ENCODE measurements at places on chromosomes 2 and 18. TPM values are rescaled to one million over a fixed set of nuclear protein-coding genes. Genes with fewer than 3 reads are reported as not detected.
A peak's percentile ranks its signal among the peaks of the same experiment; 100 is the strongest.

The MPP4 gene
- not detected for total RNA-seq

The HOXD8 gene
- 41.7 TPM for total RNA-seq

The IL36RN gene
- total RNA-seq: not detected

The RESP18 gene
- not detected for total RNA-seq

- no peak for DNase-seq
Observed at GRCh38 chr18:23811176-23811575, 121.9 kb downstream of the LAMA3 start.

DNA sequence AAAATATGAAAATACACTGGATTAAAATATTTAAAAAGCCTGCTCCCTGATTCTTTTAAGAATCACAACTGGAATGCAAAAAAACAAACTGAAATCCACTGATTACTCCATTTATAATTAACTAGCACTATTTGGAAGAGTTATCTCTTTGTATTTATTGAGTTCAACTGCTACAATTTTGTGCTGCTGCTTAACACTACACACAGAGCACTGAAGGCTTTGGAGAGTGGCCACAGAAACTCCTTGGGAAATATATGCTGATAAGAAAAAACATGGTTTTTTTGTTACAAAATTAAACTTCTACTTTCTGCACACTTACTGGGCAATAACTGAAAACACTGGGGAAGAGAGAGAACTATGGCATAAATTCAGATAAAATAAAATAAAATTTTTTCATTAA, 19.8 kb upstream of the BZW1 start:
- no peak for DNase-seq

GRCh38 chr2:127829845-127830246, 18.9 kb upstream of the WDR33 start:
- no peak for DNase-seq

GRCh38 chr18:45324495-45325113, 290.7 kb upstream of the SLC14A2 start:
- peak; percentile 63 for DNase-seq

- no peak for DNase-seq
Observed at GRCh38 chr2:136613096-136613495, 152.2 kb upstream of the THSD7B start.

GRCh38 chr2:220025207-220025606, 397.8 kb downstream of the SLC4A3 start:
- no peak for DNase-seq

- no peak for DNase-seq
Observed at GRCh38 chr18:23921716-23922285, 92.8 kb upstream of the TTC39C start.

GRCh38 chr2:71277536-71278103, 50.7 kb upstream of the PAIP2B start:
- no peak for DNase-seq

DNA sequence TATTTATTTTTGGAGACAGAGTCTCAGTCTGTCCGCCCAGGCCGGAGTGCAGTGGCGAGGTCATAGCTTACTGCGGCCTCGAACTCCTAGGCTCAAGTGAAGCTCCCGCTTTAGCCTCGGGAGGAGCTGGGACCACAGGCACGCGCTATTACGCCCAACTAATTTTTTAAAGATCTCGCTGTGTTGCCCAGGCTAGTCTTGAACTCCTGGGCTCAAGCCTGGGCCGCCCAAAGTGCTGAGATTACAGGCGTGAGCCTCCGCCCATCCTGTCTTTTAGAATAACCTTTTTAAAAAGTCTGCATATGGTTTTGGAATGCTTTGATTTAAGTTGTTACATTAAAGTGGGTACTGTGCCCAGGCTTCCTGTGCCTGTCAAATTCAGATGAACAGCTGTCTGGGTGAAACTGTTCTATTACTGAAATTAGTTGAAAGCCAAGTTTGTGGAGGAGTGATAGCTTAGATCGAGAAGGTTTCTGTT, 944 bp downstream of the RAB3GAP1 start:
- no peak for DNase-seq

DNA sequence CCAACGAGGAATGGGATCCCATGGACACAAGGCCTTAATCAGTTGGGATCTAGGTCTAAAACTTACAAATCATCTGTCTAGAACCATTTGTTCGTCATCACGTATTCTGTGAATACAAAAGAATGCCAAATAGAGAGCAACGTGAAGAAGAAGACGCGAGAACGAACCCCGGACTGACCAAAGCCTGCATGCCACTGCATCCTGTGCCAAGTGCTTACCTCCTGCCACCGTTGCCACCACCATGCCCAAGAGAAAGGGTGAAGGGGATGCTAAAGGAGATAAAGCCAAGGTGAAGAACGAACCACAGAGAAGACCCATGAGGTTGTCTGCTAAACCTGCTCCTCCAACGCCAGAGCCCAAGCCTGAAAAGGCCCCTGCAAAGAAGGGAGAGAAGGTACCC, 30.2 kb downstream of the ITSN2 start:
- DNase-seq: no peak

DNA sequence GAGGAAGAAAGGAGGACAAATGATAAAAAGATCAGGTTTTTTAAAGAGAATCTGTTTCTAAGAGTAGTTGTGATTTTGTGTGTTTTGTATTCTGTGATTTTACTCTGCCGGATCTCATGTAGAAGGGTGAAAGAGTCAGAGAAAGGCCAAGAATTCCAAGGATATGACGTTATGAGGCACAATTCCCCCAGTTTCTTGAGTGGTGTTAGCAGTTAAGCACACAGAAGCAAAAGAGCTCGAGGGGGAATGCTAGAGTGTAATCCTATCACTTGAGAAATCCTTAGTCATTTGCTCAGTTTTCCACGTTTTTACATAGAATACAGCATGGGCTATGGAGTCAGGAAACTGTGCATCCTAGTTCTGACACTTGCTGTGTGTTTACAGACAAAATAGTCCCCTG, 34.8 kb downstream of the METTL4 start:
- DNase-seq: no peak

DNA sequence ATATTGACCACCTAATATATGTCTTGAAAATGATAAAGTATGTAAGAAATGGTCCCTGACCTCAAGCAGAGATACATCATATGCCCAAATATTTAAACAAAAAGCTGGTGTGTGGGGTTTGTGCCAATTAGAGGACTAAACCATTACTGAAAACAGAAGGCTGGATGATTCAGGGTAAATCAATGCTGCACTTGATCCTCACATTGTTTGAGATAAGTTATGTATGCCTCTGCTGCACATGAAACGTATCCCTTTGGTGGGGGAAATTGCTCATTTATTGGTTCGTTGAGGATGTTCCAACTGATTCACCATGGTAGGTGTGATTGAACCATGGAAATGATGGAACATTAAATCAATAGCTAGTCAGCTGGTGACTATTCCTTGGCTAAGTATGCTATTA, 24.7 kb upstream of the DARS1 start:
- no peak for DNase-seq

DNA sequence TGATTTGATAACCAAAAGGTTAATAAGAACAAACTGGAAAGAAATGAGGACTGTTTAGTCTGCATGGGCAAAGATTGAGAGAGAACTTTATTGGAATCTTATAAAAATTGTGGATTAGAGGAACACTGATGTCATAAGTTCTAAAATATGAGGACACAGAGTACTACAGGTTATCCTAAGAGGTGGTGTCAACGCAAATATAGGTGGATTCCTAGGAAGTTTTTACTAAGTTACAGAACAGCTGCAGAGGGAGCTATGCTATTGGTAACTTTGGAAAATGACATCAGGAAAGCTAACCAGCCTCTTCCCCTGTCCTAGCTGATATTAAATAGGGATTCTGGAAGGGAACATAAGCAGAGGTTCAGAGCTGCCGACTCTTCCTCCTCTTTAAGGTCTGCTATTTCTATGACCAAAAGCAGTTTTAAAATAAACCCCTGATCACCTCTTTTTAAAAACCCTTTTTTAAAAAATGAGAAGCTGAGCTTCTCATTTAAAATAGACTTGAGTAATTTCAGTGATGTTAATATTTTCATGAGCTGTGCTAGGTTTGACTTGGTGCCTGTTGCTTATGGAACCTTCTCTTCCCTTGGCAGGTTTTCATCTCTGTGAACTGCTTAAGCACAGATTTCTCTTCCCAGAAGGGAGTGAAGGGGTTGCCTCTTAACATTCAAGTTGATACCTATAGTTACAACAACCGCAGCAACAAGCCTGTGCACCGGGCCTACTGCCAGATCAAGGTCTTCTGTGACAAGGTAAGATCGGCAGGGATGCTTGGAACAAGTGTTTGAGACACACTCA, 34.2 kb downstream of the GRHL1 start:
- no peak for DNase-seq

DNA sequence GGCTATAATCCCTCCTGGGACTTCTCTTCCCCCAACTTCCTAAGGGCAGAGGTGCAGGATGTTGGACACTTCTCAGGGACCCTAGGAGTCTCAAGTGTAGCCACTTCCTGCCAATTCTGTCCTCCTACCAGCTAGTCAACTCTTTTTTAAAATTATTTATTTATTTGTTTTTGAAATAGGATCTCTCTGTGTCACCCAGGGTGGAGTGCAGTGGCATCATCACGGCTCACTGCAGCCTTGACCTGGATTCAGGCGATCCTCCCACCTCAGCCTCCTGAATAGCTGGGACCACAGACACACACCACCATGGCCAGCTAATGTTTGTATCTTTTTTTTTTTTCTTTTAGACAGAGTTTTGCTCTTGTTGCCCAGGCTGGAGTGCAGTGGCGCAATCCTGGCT, 11.5 kb downstream of the SFTPB start:
- DNase-seq: no peak

Measured in ureter (tissue), 1 donor.